A549 treated with ZK216348 at 1 μM for 4 hours (cell line): ENCODE measurements at places on chromosomes 16 and 17. TPM values are rescaled to one million over a fixed set of nuclear protein-coding genes. Genes with fewer than 3 reads are reported as not detected.

Gene MYL11
- total RNA-seq: not detected in 5 replicates

Gene SOX15
- total RNA-seq: 0.22 to 0.34 TPM (median 0.30 TPM) in 5 replicates

Gene ADAMTS18
- 0.07 TPM in 1 of 5 replicates, not detected in the others for total RNA-seq

Gene CYBA
- total RNA-seq: 157 to 314 TPM (median 306 TPM) in 5 replicates

Gene B3GNT9
- 6.2 to 10.8 TPM (median 8.8 TPM) in 5 replicates for total RNA-seq

Gene ABCC11
- total RNA-seq: 0.12 to 0.22 TPM (median 0.17 TPM) in 4 of 5 replicates, not detected in the other

Gene LRRC46
- total RNA-seq: 3.1 to 4.2 TPM (median 3.9 TPM) in 5 replicates

Gene BCL7C
- total RNA-seq: 24.0 to 43.8 TPM (median 43.2 TPM) in 5 replicates

Gene KRT24
- not detected in 5 replicates for total RNA-seq

Gene DLX4
- total RNA-seq: 1.9 to 4.5 TPM (median 3.5 TPM) in 5 replicates

Gene SLC12A3
- not detected in 5 replicates for total RNA-seq

Gene RAMP2
- total RNA-seq: 0.74 to 1.3 TPM (median 0.88 TPM) in 4 of 5 replicates, not detected in the other
